ENCODE measurements at places on chromosomes 13 and 19. TPM values are rescaled to one million over a fixed set of nuclear protein-coding genes. Genes with fewer than 3 reads are reported as not detected.
A peak's percentile ranks its signal among the peaks of the same experiment; 100 is the strongest.

EBI3 gene
- 2.9 TPM for total RNA-seq

A1BG gene
- total RNA-seq = 12.9 TPM

ZNF829 gene
- total RNA-seq = 3.3 TPM

KLK12 gene
- not detected for total RNA-seq

PEX11G gene
- total RNA-seq = 5.2 TPM

RNF225 gene
- total RNA-seq = not detected

SIGLECL1 gene
- not detected for total RNA-seq

ANKRD24 gene
- 45.3 TPM for total RNA-seq

SLC25A30 gene
- 10.6 TPM for total RNA-seq

LILRA5 gene
- total RNA-seq = not detected

PGLYRP2 gene
- total RNA-seq = not detected

DNA sequence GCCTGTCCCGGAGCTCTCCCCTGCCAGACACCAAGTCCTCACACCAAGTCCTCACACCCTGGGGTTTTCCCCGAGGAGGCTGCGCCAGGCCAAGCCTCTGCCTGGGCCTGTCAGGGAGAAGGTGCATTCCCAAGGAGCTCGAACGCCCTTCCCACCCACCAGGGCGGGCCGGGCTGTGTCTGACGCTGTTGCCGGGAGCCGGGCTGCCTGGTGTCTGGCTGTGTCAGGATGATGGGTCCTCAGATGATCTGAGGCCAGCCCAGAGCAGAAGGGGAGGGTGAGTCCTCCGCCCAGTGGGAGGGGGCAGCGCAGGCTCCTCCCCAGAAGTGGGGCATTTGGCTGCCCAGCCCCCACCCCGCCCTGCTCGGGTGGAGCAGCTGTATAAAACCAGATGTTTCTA, 2.3 kb upstream of the HAS1 start:
- peak; percentile 53 for DNase-seq

- DNase-seq = no peak
Measured at GRCh38 chr13:36347531-36348210, 1.5 kb upstream of the SPART start.

DNA sequence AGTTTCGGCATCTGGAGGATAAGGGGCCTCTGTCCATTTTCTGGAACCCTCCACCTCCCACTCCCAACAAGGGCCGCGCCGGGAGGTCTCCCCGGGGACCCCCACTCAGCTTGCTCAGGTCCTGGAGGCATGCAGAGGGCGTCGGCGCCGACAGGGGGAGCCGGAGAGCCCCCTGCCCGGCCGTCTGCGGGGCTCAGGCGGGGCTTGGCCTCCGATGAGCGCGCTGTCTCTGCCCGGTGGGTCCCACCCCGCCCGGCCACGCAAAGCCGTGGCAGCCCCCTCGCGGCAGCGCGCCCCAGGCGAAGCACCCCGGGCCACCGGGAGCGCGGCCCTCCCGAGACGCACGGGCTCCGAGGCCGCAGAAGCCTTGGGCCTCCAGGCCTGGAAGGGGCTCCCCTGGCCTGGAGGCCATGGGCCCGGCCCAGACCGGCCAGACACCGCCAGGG, 149.7 kb upstream of the ZNF536 start:
- DNase-seq = no peak

GRCh38 chr19:36258028-36258875, 43.3 kb downstream of the ZNF146 start:
- no peak for DNase-seq

DNA sequence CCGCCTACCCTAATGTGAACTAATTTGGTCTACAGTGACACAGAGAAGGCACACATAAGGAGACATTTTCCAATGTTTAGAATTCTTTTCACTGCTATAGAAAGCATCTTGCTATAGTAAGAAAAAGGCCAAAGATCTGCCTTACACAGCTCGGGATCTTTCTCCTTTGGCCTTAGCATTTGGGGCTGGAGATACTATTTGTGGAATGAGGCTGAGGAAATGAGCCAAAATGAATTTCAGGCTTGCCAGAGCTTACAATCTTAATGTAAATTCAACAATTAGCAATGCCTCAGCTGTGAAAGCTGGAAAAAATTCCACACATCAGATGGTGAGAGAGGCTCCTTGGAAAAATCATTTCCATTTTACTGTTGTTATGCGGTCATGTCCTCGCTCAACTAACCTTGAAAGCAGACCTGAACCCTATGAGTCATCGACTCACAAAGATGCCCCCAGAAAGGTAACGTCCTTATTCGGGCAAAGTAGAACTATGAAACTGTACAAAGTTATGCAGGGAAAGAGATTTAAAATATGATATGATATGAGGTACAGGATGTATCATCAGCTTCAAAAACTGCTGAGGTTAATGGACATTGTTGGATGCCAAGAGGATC, 324.5 kb upstream of the NBEA start:
- DNase-seq = no peak

- no peak for DNase-seq
Measured at GRCh38 chr19:7932276-7932929, 6.5 kb upstream of the CTXN1 start.

GRCh38 chr13:30410705-30411125, 11.6 kb upstream of the UBE2L5 start:
- DNase-seq = no peak

GRCh38 chr19:47095476-47096099, 18.0 kb downstream of the ZC3H4 start:
- peak; percentile 16 for DNase-seq

DNA sequence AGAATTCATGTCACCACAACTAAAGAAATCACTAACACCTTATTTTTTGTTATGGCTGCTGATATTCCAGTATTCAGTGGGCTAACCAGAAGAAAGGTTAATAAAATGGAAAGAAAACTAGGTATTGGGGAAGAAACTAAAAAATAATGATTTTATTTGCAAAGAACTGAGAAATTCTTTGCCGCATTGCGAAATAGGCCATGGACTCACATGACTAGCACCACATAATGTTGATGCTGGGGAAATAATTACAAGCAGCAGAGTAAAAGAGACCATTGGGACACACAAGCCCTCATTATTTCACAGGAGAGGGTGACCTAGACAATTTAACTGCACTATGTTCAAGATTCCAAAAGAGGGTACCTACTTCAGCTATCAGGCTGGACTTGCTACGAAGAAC, 1411.5 kb downstream of the SLITRK5 start:
- no peak for DNase-seq

GRCh38 chr19:37928527-37929286, 21.7 kb downstream of the SIPA1L3 start:
- DNase-seq = no peak

DNA sequence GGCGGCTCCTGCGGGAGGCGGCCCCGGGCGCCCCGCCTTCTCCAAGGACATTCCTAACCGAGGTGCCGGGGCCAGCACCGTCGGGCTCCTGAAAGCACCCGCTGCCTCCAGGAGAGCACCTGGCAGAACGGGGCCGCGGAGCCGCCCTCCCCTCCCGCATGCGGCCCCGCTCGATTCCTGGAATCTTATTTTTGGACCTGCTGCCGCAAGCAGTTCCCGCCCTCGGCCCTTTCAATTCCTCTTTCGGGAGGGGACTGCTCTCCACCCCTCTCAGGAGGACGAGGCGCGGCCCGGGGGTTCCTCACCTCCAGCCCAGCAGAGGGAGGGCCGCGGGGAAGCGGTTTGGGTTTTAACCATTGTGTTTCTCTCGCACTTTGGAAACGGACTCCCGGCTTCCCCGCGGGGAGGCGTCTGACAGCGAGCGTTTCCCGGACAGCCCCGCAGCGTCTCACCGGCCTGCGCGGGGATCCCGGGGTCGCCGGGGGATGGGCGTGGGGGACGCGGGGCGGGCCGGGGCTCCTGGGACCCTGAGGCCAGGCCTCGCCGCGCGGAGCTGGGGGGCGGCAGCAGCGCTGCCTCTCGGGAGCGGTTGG, 849 bp downstream of the GAS6 start:
- DNase-seq = no peak

- DNase-seq = no peak
Measured at GRCh38 chr13:21936674-21937073, 265.8 kb downstream of the FGF9 start.

GRCh38 chr13:44407891-44408290, 34.3 kb downstream of the SERP2 start:
- no peak for DNase-seq

GRCh38 chr19:12987190-12987589, 8.1 kb upstream of the NFIX start:
- no peak for DNase-seq

GRCh38 chr13:112986946-112987681, 18.1 kb downstream of the MCF2L start:
- no peak for DNase-seq

DNA sequence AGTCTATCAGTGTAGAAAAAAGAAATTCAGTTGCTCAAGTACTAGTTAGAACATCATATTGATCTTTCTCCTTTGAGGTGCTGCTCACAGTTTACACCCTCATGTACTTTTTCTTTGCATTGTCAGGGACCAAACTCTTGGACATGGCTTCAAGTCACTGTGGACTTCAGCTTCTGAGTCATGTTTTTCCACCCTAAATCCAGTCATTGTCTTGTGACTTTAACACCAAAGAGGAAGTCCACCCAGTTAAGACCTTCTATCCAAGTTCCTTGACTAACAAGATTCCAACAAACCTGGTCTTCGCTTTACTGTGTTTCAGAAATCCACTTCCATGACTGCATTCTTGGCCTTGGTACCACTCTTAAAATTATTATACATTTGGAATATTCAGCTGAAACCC, 206.7 kb upstream of the ARGLU1 start:
- DNase-seq = no peak

DNA sequence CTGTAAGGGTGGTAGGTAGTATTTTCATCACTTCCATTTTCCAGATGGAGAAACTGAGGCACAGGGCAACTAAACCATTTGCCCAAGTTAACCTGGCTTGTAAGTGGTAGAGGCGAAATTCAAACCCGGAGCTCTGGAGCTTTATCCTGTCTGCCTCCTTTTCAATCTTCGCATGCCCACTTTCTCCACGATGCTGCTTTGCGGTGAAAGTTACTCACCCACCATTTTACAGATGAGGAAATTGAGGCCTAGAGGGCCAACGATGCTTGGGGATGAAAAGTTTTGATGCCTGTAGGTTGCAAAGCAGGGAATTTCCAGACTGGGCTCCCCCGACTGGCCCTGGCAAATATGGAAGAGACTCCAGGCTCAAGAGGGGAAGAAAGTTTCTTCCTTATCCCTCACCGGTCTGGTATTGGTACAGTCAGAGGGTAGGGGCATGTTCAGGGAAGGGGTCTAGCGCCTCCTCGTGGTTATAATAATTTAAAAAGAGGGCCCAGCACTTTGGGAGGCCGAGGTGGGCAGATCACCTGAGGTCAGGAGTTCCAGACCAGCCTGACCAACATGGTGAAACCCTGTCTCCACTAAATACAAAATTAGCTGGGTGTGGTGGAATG, 1.9 kb upstream of the SH2D3A start:
- no peak for DNase-seq

- DNase-seq = no peak
Measured at GRCh38 chr13:44537248-44537647, 38.9 kb downstream of the TSC22D1 start.

DNA sequence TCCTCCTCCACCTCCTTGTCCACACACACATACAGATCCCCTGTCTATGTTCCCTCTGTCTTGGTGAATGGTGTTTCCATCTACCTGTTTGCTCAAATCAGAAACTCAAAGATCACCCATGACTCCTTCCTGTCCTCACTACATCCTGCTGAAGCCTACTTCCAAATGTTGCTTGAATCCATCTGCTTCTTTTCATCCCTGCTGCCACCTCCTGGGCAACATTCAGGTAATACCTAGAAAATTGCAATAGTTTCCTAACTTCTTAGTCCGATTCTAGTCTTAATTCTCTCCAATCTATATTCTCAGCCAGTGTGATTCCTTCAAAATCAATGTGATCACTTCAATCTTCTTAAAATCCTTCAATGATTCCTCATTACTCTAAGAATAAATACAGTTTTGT, 155.5 kb upstream of the STARD13 start:
- DNase-seq = no peak

DNA sequence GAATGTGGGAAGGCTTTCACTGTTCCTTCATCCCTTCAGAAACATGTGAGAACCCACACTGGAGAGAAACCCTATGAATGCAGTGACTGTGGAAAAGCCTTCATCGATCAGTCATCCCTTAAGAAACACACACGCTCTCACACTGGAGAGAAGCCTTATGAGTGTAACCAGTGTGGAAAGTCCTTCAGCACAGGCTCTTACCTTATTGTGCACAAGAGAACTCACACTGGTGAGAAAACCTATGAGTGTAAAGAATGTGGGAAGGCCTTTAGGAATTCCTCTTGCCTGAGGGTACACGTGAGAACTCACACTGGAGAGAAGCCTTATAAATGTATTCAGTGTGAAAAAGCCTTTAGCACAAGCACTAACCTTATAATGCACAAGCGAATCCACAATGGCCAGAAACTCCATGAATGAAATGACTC, 18.6 kb downstream of the ZNF177 start:
- DNase-seq = no peak

DNA sequence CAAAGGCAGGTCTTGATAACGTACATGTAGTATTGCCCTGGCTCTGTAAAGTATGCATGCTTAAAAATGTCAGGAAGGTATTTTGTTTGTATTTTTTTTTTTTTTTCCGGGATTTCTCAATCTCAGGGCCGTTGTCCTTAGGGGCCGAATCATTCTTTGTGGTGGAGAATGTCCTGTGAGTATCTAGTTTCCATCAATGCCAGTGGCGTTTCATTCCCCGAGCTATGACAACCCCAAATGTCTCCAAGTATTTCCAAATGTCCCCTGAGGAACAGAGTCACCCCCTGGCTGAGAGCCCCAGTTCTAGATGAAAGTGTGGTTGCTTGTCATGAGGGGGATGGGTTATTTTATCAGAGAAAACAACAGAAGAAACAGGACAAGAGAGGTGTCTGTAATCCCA, 68.7 kb downstream of the ACSBG2 start:
- peak; percentile 9 for DNase-seq

DNA sequence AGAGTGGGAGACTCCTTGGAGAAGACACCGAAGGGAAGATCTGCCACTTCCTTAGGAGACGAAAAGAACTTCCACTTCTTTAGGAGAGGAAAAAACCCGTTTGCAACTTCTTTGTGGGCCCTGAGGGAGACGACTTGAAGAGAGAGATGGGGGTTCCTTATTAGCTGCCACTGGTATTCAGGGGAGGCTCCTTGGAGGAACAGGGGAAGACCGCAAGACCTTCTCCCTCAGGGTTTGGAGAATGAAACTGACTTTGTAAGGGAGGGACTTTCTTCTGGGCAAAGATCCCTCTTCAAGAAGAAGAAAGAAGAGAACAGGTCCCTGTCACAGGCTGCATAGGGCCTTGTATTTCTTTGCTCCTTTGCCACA, 416 bp downstream of the BCKDHA start:
- DNase-seq = no peak

DNA sequence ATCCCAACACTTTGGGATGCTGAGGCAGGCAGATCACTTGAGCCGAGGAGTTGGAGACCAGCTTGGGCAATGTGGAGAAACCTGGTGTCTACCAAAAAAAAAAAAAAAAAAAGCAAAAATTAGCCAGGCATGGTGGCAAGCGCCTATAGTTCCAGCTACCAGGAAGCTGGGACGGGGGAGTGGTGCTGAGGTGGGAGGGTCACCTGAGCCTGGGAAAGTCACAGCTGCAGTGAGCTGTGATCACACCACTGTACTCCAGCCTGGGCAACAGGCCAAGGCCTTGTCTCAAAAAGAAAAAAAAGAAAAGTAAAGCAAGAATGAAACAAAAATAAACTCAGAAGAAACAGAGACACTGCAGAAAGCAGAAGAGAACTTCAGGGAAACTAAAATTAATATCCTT, 31.6 kb downstream of the MTRF1 start:
- no peak for DNase-seq

- no peak for DNase-seq
Measured at GRCh38 chr19:22052644-22053013, 345 bp downstream of the ZNF257 start.

Measured in dorsolateral prefrontal cortex (tissue), 122 donors.